ENCODE measurements at places on chromosomes 2 and 18.

- DNase-seq = no peak
These were observed 17.5 kb upstream of the CERS6 start for GRCh38 chr2:168438553-168438952.

- no peak for DNase-seq
These were observed 79.2 kb upstream of the IL1R2 start for GRCh38 chr2:101912545-101912944.

DNA sequence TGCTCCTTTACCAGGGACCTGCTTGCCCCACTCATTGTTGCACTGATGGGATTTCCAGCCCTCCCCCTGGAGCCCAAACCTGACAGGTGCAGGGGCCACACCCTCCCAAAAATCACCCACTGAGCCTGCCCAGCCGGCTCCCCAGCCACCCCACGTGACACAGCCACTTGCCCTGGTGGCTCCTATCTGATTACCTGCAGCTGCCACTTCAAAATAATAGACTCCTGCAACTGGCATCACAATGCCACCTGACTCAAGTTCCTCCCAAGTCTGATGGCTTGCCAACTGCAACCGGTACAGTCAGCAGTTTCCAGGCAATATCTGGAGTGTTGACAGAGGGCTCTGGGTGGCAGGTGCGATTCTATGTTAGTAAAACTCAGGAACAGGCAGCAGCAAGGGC, 66.2 kb downstream of the CRACDL start:
- DNase-seq = no peak

- DNase-seq = no peak
These were observed 90.8 kb upstream of the MGAT4A start for GRCh38 chr2:98821629-98822135.

DNA sequence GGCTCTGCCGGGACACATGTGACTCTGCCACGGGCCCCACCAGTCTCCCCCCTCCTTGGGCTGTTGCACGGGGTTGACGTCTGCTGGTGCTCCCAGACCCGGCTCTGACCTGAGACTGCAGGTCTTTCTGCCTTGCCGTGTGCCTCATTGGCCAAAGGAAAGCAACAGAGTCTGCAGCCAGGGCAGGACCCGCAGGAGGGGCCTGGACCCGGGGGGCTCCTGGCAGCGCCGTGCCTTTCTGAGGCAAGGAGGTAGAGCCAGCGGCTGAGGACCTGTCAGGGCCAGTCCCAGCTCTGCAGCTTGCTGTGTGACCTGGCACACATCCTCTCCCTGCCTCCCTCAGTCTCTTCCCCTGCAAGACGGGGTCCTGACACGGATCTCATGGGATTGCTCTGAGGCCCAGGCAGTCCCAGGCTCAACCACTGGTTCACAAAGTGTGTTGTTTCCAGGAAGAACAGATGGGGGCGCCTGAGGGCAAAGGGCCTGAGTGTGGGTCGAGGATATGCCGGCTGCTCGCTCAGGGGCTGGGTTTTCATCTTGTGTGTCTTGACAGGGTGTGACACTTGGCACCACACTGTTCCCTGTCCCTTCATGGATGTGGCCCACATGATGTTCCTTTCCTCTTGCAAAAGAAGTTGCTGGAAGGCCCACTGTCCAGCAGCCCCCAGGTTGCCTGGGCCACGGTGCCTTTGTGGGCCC, 9.0 kb downstream of the CAPN10 start:
- no peak for DNase-seq

- no peak for DNase-seq
These were observed 917.0 kb upstream of the PIK3C3 start for GRCh38 chr18:41038071-41038470.

DNA sequence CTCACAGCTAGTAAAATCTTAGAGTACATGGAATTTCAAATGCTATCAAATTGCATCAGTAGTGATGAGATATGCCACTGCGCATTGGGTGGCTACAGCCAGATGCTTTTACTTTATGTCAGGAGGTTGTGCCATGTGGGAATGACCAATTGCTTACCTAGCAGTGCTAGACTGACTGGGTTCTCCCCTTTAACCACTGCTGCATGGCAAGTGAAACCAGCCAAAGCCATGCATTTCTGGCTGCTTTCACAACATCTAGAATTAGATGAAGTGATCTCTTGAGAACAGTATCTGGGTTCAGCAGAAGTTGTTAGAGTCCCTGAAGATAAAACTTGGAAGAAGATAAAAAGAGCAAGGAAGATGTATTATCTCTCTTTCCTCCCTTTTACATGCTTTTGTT, 1174.2 kb upstream of the CDH2 start:
- DNase-seq = no peak

GRCh38 chr2:164620457-164620856, 825 bp downstream of the GRB14 start:
- no peak for DNase-seq

GRCh38 chr2:205967391-205968075, 118.4 kb downstream of the INO80D start:
- DNase-seq = no peak

- no peak for DNase-seq
These were observed 201.9 kb downstream of the ZNF407 start for GRCh38 chr18:74799542-74799941.

GRCh38 chr2:193502363-193503035, 1307.8 kb upstream of the TMEFF2 start:
- no peak for DNase-seq

DNA sequence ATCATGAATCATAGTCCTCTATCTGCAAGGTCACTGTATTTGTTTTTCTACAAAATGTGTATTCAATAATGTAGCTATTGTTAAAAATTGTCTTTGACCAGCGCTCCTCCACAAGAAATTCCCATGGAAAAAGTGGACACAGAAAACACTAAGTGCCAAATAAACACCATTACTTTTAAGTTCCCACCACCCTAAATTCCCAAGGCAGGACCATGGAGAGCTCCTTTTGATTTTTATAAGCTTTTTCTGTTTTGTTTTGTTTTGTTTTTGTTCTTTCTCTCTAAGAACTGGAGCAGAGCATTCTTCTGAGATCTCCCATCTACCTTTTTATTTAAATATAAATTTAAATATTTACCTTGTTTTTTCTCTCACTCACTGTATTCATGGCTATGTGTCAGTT, 44.5 kb downstream of the LRATD1 start:
- DNase-seq = no peak

GRCh38 chr18:42925036-42925435, 190.4 kb downstream of the RIT2 start:
- DNase-seq = no peak

DNA sequence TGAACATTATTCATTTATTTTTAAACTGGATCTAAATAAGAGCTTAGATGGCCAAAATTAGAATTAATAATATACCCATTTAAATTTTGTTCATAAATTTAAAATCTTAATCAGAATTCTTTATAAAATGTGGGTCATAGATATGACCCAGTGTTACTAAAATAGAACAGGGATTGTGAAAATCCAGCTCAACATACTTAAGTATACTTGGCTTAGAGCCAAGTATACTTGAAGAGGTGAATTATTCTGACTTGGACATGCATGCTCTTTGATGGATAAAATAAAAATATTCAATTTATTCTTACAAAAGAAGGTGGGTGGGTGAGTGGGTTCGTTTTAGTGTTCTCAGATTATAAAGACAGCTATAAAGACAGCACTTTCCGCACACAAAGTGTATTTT, 70.7 kb downstream of the SPOPL start:
- DNase-seq = no peak

DNA sequence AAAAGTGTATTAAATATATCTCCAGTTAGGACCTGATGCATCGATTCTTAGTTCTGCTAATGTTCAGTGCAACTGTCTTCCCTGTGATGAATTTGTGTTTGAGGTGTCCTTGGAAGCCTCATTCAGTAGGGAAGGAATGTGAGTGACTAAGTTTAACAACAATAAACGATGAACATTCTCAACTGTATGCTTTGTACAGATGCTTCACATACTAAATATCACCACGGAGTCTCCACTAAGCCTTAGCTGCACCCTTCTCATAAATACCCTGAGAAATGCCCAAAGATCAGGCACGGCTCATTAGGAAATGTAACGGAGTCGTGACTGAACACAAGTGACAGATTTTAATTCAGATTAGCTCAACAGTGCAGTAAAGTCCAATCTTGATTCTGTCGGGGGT, 24.4 kb upstream of the AGFG1 start:
- DNase-seq = no peak

DNA sequence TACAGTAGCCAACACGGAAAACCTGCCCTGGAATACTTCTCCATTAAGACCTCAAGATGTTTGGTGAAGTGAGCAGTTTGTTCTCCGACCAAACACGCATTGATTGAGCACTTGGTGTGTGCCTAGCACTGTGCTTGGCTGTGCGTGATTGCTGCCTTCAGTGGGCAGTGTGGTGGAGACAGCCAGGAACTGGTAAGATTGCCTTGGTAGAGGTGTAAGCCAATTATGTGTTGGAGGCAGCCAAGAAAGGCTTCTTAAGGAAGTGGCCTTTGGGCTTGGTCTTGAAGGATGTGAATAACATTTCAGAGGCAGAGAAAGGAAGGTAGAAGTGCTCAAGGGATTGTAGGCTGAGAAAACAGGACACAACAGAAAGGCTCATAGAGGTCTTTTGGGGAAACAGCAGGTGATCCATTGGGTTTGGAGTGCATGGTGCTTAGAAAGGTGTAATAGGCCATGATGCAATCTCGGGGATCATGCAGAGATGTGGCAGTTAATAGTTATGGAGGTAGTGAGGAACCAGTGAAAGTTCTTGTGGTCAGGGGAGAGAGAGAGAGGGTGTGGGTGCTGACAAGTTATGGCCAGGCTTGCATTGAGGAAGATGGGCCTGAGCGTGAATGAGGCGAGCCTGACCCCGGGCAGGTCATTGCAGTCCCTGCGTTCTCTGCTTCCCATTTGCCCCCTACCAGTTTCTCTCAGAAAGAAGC, 6.3 kb downstream of the B3GNT2 start:
- DNase-seq = no peak

- DNase-seq = no peak
These were observed 7.3 kb downstream of the SFTPB start for GRCh38 chr2:85660725-85661124.

Measured in caudate nucleus (tissue), 63 donors.